Activated CD4-positive, alpha-beta T cell treated with anti-CD3 and anti-CD28 coated beads, Interleukin-2, amount 10 ng/mL, durations not matched to agents 7 days and 5 days (primary cell): ENCODE measurements at places on chromosomes 13 and 19.

GRCh38 chr19:18123819-18124218, 26.2 kb downstream of the MAST3 start:
- no peak for DNase-seq

DNA sequence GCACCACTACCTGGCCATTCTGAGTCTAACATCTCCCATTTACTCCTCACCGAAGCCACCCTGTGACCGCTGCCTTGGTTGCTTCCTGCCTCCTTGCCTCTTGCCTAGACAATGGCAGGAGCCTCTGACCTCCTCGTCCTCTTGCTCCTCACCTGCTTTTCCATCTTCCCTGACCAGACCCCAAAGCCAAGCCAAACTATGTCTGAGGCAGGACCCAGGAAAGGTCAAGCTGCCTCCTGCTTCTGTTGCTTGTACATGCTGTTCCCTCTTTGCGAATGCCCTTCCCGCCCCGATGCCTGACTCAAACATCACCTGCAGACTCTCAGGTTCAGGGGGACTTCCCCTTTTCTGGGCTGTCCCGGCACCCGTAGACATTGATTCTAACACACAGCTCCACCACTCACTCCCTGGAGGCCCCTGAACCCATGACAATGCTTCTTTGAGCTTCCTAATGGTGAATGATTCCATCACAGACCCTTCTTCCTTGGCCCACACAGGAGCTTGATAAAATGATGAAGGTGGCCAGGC, 60.8 kb downstream of the F2RL3 start:
- no peak for DNase-seq

- DNase-seq = peak; percentile 88
Observed at GRCh38 chr19:40613690-40614621, 12.8 kb downstream of the LTBP4 start.

- DNase-seq = no peak
Observed at GRCh38 chr19:48862827-48863226, 5.6 kb downstream of the PLEKHA4 start.

GRCh38 chr13:43284162-43284561, 260.8 kb downstream of the DNAJC15 start:
- DNase-seq = no peak

DNA sequence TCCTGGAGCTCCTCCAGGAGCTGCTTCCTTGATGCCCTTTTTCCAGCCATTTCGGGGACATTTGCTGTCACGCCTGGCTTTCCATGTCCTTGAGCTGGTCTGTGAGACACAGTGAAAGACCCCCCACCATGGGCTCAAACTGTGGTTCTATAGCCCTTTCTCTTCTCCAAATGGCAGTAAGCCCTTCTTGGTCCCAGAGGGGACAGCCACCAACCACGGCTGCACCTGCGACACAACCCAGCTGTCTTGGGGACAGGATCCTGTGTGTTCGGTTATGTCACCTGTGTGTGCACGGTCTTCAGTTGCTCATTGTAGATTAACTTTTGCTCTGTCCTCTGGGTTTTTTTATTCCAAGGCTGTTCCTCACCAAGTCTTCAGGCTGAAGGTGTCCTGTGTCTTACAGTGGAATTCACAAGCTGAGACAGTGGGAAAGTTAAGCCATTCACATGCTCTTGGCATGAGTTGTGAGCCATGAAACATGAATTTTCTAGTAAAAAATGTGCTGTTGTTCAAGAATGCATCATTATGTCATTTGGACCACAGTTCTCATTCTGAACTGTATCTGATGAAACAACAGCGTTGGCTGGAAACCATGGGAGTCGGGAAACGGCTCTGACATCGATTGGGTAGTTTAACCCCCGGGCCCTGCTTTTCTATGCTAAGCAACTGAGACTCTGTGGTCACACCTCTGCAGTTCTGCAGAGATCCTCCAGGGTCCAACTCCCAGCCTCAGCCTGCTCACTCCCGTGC, 129.5 kb upstream of the MCF2L start:
- DNase-seq = no peak

GRCh38 chr19:45558399-45558878, 26.2 kb downstream of the OPA3 start:
- DNase-seq = peak; percentile 83

DNA sequence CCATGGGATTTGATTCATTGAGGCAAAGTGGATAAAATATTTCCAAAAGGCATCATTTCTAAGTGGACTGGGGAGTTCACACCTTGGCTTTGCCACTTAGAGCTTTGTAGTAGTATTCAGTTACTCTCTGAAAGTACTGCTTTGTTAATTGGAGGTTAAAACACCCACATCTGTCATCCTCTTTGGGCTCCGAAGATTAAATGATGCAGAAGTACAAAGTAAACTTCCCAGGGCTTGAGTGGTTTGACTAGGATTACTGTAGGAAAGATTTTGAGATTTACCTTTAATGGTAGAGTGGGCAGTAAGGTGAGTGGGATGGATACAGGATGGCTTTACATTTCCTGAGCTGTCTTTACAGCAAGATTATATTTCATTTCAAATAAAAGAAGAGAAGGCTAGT, 42.4 kb downstream of the WASF3 start:
- DNase-seq = no peak

DNA sequence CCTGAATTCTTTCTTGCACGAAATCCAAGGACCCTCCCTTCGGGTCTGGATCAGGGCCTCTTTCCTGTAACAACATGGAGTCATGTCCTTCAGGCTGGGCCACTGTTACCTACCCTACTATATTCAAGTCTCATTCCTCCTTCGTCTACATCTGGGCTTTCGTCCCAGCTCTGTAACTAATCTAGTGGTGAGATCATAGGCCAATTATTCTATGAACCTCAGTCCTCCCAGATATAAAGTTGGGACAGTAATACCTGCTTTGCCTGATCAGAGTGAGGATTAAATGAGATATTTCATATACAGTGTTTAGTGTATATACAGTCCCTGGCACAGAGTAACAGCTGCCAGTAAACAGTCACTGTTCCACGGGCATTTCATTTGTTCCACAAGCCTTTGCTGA, 48.3 kb upstream of the ATP12A start:
- DNase-seq = no peak

GRCh38 chr19:31803835-31804446, 454.7 kb upstream of the TSHZ3 start:
- no peak for DNase-seq

DNA sequence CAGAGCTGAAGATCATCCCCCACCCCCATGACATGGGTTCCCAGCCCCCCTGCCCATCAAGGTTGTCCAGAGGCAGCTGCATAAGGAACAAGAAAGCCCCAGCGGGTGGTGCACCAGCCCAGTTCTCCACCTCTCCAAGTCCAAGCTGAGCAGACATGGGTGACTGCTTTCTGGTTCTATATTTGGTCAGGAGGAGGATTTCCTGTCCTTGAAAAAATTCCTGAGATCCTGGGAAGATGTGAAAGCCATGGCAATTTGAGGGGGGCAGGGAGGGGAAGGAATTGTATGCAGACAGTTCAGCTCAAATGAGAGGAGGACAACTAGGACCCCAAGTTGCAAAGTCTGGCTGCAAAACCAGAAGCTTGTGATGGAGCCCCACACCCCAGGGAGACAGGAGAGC, 55.4 kb upstream of the ADGRE5 start:
- DNase-seq = no peak

DNA sequence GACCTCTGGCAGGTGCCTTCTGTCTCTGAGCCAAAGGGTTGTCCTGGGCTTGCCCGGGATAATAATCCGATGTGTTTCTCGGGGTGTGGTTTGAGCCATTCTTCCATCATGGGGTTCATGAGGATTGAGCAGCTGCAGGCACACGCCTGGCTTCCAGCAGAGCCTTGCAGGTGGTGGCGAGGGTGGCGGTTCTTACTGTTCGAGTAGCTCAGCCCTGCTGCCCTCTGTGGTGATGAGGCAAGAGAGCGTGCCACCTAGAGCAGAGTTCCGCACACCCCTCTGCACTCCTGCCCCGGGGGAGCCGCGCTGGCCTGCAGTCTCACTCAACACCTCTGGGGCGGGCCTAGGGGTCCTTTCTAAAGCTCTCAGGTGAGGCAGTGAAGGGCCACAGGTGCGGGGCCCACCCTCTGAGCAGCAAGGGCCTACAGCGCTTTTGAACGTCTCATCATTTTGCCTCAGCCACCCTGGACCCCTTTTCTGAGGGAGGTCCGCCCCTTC, 3.8 kb downstream of the SCN1B start:
- DNase-seq = no peak

GRCh38 chr19:39448271-39448670, 2.9 kb downstream of the SUPT5H start:
- no peak for DNase-seq

DNA sequence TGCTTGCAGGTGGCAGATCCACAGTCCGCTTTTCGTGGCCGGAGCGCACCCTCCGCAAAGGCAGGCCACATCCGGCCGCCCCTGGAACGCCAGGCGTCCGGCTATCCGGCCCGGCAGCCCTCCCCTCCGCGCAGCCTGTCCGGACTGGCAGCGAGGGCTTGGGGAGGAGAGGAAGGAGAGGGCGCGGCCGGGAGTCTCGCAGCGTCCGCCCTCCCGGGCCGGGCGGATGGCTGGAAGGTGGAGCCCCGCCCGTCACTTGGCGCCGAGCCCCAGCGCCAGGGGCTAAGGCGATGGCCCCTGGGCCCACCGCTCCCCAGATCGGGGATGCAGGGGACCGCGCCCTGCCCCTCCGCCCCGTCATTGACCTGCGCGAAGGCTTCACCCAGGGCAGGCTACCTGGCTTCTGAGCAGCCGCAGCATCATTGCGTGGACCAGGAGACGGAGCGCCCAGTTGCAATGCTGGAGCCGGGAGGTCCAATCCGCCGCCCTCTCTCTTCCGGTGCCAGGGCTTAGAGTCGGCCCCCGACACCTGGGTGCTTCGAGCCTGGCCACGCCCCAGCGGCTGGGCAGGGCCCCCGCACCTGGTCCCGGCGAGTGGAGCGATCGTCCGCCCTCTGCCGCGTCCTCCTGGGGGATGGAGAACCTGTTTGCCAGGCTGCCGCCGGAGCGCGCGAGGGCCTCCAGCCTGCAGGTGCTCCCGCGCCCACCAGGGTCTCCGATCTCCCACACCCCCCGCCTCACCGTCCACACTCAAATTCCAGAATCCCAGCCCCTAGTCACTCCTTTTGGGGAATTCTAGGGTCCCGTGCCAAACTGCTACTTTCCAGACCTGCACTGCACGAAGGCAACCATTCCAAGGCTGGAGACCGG, at the start of gene FUT1:
Gene FUT1, minus strand, starts transcription at position 146 of the 870 bp plus-strand sequence. CDS start 1,360 bp downstream, outside the sequence.
- peak; percentile 26 for DNase-seq

- no peak for DNase-seq
Observed at GRCh38 chr19:19268453-19269385, 4.4 kb downstream of the TM6SF2 start.

DNA sequence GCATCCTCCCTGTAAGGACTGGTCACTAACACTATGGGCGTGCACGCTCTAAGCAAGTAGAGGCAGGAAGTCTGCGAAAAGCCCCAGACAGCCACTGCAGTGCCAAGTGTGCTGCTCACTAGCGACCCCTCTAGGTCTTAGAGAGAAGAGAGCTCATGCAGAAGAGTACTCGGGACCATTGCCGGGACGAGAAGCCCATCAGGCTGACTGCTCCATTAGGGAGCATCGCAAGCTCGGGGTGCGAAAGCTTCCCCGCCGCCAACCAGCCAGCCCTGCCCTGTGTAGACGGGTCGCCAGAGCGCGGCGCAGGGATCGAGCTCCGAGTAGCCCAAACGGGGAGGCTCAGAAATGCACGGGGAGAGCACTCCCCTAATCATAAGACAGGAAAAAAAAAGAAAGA, 16.6 kb downstream of the POU4F1 start:
- no peak for DNase-seq

GRCh38 chr13:34000955-34001354, 183.0 kb downstream of the RFC3 start:
- DNase-seq = no peak

DNA sequence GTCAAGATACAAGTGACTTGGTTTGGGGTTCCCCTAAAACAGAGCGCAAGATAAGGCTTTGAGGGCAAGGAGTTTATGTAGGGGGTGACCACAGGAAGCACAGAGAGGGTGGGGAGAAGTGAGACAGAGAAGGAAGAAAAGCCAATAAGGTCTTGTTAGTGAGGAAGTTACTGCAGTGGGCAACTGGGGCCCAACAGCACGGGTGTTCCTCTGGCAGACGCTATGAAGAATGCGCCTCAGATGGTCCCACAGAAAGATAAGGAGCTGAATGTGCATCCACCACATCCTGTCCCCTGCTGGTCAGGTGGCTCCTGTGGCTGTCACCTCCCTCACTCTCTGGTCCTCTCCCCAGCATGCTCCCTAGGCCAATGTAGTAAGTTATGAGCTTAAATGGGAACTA, 333.5 kb downstream of the TSHZ3 start:
- no peak for DNase-seq

DNA sequence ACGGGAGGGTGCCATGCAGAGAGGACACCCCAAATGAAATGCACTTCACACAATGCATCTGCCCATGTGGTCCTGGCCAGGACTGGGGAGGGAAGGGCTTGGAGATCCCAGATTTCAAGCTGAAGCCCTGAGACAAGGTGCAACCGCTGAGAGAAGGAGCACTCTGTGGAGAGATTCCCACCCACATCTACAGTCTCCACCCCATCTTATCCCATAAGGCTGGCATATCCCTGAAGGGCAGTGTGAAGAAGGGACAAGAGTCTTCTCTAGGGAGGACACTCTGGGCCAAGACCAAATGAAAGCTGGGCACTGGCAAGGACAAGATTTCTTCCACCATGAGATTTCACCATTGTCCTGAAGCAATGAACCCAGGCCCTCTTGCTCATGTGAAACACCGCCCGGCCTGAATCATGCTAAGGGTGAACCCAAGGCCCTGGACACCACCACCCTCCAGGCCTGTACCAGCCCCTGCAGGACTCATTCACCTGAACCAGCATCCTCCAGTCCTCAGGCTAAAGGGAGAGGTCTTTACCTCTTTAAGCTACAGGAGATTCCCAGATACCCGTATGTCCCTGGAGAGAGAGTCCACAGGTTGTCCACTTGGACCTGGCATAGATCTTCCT, 20.5 kb downstream of the CEACAM4 start:
- no peak for DNase-seq

DNA sequence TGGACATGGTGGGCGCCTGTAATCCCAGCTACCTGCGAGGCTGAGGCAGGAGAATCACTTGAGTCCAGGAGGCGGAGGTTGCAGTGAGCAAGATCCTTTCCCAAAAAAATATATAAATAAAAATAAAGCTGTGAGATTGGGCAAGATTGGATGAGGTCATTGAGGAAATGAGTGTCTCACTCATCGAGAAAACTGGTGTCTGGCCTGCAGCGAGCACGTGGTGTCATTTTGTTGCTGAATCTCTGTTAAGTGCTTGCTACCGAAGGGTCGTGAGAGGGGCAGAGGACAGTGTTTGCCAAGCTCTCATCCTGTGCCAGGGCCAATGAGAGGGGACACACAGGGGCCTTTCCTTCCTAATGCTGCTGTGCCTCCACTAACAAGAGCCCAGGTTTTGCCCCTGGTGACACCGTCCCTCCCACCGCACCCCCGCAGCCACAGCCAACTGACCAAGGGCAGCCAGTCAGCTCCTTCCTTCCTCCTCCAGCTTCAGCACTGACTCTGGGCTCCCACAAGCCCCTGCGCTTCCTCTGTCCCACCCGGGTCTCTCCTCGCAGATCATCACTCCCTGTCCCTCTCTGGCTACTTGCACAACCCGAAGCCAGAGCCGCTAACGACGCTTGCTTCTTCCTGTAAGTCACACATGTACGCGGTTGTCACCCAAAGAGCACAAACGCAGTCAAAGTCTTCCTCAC, 3.2 kb downstream of the POLD1 start:
- no peak for DNase-seq

GRCh38 chr19:16377521-16377920, 52.9 kb downstream of the KLF2 start:
- no peak for DNase-seq
